Brain pericyte (primary cell): ENCODE measurements at places on chromosomes 1 and 21.

DNA sequence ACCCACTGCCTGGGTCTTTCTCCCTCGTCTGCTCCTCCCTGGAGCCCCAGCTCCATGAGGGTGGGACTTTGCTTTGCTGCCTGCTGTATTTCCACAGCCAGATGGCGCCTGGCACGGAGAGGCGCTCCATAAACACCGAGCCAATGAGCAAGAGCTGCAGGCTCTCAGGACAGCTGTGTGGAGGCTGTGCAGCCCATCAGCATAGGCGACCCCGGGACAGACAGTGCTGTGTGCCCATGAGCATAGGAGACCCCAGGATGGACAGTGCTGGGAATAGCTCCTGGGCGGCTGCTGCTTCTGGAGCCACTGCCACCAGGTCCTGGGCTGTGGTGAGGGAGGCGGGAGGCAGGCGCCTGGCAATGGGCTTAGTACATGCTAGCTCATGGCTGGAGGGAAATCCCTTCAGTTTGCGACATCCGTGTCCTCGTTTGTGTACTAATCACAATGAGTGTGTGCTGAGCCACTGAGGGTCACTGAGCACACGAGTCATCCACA lies 29.2 kb downstream of the CEP104 start:
- DNase-seq, result no peak

GRCh38 chr1:109241344-109241743 lies 8.0 kb upstream of the CELSR2 start:
- no peak for DNase-seq

- no peak for DNase-seq
Observed at GRCh38 chr1:246795906-246796694, 71.9 kb downstream of the SCCPDH start.

DNA sequence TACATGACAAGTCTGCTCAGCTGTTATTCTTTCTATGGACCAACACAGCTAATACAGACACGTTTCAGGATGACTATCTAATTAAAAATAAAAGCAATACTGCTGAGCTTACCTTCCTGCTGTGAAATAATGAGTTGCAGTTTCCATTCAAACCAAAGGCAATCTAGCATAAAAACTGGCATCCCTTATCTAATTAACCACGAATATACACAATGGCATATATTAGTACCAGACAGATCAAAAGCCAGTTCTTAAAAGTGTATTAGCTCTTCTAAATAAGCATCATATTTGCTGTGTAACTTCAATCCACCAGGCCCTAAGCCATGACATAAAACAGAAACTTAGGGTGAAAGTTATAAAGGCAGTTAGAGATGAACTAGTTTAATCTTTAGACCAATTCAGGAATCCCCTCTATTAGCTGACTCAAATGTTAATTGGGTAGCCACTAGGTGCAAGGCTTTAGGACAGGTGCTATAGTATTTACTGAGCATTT lies 20.6 kb downstream of the TESK2 start:
- no peak for DNase-seq

- DNase-seq, result no peak
Observed at GRCh38 chr1:94614168-94614815, 72.7 kb upstream of the F3 start.

DNA sequence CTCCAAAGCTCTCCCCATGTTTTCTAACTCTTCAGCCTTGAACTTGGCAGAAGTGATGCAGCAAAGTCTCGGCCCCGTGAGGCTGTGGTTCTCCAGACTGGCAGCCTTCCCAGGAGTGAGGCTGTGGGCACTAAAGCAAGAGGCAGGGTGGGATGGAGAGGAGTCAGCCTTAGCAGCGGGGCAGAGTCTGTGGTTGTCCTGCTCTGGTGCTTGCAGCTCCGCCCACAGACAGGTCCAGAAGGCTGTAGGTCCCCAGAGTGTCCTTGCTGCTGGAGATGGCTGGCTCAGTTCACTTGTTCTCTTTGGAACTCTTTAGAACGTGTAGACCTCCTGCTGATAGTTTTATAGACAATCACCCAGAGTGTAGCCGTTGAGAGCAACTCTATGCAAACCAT lies 142.6 kb downstream of the AJAP1 start:
- no peak for DNase-seq

- DNase-seq, result peak; percentile 98
Observed at GRCh38 chr1:228374711-228375577, 31.7 kb downstream of the TRIM11 start.

DNA sequence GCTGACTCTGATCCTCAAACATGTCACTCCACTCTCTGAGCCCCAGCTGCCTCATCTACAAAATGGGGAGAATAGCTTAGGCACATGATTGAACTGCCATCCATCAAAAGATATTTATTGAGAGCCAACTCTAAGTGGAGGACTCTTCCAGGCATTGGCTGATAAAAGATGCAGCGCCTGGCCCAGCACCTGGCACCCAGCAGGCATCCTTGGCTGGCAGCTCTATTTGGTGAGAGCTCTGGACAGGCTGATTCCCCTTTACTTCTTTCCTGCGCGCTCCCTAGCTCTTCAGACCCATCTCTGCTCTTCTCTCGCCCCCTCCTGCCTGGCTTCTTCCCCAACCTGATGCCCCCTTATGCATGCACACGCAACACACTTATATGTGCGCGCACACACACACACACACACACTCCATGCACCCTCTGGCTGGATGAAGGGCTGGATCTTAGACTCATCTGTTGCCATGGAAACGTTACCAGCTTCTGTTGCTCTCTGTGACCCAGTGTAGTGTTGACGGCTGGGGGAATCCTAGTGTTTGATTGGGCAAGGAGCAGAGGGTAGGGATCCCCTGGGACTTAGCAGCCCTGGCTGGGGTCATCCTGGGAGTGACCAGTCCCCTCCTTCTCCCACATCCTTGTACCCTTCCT lies 49.3 kb downstream of the VWA5B1 start:
- no peak for DNase-seq

DNA sequence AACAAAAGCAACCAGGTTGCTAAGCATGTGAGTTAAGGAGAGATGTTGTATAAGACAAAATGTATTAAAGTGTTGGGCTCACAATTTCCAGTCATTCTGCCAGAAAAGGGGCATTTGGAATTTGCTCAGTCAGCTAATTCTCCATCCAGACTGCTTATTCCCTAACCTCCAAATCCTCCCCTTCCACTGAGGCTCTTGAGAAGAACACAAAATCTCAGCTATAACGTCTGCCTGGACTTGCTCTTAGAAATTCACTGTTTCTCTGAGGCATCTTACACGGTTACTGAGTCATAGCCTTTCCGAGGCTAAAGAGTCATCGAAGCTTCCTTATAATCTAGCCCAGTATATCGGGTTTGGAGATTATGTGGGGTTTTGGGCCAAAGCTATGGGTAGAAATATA lies 548.2 kb upstream of the ADGRL4 start:
- DNase-seq, result no peak

GRCh38 chr21:33974513-33975468 lies 59.2 kb upstream of the ATP5PO start:
- DNase-seq, result no peak
